ENCODE measurements at places on chromosomes 6 and 20.

GRCh38 chr20:62031462-62032092, 34.1 kb downstream of the TAF4 start:
- no peak for DNase-seq

DNA sequence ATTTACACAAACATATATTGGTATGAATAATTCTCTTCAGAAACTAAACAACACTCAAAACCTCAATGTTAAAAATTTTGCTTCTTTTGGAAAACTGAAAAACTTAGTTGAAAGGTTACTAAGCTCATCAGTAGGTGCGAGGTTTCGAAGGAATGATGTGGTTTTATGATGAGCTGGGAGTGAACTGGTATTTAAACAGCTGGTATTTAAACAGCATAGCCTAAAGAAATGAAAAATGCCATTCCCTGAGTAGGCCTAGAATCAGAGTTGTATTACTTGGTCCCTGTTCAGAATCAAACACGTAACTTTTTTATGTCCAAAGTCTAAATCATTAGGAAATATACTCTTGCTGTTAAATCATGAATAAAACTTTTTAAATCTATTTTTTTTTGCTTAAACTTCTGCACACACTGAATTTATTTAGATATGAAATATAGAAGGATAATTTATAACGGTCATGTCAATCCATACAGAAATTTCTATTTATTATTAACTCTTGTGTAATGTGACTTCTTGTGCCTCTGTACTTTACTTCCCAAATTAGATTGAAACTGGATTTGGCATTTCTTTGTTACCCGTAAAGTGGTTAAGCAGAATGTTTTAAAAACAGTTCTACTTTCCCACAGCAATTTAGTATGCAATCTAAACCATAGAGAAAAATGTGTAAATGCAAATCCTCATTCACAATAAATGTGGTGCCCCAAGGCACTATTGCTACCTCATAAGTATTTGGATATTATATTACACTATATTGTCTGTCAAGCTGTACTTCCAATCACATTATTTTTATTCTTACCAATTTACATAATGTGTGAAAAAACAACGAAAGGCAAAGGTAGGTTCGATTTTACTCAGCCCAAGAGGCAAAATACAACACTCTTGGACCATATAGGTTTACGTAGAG, 124.1 kb downstream of the HS3ST5 start:
- no peak for DNase-seq

- DNase-seq = no peak
Observed at GRCh38 chr6:50589751-50590470, 123.4 kb upstream of the TFAP2D start.

DNA sequence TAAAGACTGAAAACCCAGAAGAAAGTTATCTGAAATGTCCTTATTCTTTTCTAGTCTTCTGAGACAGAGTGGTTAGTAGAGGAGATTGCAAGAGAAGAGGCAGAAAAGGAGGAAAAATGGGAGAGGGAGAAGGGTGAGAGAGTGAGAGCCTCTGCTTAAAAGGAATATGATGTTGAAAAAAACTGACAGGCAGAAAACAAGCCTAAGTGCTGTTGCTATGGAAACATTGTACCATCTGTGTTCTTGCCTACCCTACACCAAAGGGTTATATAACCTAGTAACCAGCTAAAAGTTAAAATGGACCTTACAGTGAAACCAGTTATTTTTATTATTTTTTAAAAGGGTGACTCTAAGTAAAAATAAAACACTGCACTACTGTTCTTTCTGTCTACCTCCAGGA, 28.3 kb upstream of the SH3BGRL2 start:
- DNase-seq = peak; percentile 55

DNA sequence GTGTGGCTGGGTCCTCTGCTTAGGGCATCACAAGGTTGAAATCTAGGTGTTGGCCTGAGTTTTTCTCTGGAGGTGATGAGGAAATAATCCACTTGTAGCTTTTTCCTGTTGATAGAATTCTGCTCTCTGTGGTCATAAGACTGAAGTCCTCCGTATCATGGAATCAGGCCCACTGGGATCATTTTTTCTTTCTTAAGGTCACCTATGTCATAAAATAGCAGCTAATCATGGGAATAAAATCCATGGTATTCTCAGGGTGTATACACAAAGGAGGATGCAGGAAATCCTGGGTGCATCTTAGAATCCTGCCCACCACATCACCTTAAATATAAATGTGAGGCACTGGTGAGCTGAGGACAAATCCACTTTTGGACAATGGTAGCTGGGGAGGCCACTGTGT, 72.7 kb downstream of the PRDM1 start:
- DNase-seq = no peak

- DNase-seq = no peak
Observed at GRCh38 chr6:51617751-51618150, 469.7 kb downstream of the PKHD1 start.

- no peak for DNase-seq
Observed at GRCh38 chr6:8047541-8048292, 16.5 kb downstream of the BLOC1S5 start.

DNA sequence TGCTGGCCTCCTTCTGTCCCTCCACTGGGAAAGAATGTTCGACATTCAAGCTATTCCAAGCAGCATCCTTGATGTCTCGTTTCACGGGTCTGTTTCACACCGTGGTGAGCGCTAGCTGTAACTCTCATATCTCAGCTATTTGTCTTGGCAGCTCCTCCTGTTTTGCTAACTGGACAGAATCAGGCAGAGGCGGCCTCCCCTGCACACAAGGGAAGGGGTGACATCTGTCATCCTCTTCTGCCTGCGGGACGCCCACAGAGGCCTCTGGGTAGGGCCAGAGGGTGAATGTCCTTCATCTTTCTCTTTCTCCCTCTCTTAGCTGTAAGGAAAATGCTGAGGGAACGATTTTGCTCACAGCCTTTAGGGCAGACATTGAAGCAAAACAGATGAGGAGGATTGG, 232.8 kb upstream of the GMDS start:
- no peak for DNase-seq

DNA sequence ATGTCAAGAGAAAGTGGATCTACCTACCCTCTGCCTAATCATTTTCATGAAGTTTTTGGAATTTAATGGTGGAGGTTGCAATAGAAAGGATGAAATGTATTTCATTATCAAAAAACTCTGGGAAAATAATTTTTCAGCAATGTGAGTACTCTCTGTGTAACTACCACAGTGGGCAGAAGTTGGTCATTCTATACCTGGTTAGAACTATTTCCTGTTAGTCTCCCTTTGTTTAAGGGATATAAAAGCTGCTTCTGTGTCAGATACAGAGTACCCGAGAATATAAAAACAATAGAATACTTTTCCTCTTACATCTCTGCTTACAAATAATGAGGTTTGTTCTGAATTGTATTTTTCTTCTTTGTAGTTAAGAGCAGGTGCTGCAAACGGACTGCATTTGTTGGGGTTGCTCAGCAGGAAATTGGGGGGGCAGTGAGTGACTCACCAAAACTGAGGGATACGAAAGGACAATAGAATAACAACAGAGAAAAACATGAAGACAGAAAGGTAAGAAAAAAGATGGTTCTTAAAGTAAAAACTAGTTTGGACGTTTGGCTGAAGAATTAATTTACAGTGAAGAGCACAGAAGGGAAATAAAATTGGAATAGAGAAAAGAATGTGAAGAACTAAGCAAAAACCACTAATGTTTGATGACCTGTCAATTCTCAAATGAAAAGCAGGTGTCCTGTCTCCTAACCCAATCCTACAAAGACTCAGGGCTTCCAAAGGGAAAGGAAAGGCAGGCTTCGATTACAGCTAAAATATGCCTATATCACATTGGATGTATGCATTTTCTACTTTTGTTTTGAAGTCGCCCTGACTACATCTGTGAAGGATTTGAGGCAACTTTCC, 703.1 kb downstream of the RFPL4B start:
- no peak for DNase-seq

- DNase-seq = no peak
Observed at GRCh38 chr20:7790189-7790588, 150.1 kb downstream of the HAO1 start.

- DNase-seq = no peak
Observed at GRCh38 chr20:37202267-37202943, 23.1 kb upstream of the MROH8 start.

DNA sequence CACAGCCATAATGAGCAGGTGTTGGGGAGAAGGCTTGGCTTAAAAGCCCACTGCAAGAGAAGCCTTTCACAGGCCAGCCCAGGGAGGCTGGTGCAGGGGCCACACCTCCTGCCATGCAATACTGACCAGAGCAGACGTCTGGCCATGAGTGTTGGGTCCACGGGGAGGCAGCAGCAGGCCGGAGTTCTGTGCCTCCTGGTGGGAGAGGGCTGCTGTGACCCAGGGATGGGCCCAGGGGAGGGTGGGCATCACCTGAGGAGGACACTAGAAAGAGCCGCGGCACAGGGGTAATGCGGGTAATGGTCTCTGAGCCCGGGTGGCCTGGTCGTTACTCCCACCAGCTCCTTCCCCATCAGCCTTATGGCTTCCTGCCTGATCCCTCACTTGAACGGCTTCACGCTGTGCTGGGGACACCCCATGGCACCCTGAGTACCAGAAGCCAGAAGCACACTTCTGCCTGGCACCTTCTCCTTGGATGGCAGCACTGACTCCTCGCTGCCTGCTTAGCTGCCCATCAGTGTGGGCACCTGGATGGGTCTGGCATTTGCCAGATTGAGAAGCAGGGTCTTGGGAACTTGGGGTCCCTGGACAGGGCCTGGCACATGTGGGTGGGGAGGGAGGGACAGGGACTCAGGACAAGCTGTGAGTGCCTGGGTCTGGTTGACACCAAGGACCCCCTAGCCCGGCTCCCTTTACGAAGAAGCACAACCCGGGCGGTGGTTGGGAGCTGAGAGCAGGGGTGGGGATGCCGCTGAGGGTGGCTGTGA, 108.8 kb downstream of the ASXL1 start:
- DNase-seq = no peak

DNA sequence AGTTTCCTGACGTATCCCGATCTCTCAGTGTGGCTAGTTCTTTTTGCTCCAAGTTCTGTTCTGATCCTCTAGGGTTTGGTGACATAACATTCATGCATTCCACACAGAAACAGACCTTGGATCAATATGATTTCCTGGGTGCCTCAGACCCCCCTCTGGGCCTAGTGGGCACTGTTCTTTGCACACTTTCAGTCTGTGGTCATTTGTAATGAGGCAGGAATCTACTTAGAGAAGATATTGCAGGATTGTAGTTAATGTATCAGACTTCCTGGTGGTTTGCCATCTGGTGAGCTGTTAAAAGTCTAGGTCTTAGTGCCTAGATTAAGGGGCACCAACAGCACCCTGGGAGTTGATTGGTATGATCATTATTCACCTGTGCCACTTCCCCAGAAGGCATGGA, 7.5 kb downstream of the BEND6 start:
- DNase-seq = no peak

DNA sequence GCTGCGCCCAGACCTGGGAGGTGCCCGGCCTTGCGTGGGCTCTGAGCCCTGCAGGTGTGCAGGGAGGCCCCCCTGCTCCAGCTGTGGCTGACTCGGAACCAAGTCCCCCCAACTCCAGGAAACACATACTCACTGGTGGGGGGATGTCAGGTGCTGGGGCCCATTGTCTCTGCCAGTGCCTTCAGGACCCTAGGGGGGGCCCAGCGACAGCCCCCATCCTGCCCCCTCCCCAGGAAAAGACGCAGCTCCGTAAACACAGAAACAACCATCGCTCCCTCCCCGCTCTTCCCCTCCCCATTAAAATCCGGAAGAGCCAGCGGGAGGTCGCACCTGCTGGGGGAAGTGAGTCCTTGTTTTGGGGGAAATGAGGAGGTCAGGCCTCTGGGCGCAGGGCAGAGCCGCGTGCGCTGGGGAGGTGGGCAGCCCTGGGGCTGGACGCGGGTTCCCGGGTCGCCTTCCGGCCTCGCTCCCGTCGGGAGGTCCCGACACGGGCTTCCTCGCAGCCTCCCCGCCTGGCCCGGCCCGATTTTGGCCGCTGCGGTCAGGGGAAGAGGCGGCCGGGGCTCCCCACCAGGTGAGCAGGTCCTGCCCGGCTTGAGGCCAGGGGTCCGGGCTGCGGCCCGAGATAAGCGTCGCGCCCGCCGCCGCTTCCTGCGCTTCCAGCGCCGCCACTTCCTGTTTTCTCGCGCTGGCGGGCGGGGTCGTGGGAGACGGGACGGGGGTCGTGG, 6.2 kb downstream of the C20orf204 start:
- DNase-seq = no peak

DNA sequence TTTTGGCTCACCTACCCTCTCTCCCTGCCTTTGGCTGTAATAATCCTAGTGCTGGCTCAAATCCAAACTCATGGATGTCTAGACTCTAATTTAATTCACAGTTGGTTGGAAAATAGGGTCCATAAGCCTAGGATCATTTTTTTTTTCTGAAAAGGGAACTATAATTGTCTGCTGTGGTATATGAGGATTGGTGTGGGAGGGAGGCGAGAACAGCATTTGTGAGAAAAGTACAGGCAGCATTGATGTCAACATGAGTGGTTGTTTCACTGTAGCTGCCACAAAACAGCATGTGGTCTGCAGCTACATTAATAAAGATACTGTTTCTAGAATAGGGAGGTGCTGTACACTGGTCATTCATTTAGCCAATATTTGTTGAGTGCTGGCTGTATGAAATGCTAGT, 18.6 kb upstream of the POLR1H start:
- no peak for DNase-seq

- DNase-seq = no peak
Observed at GRCh38 chr20:38023181-38024001, 9.9 kb downstream of the TTI1 start.

- DNase-seq = no peak
Observed at GRCh38 chr6:91173651-91174050, 586.8 kb upstream of the MAP3K7 start.

GRCh38 chr20:54227241-54227640, 19.4 kb downstream of the PFDN4 start:
- no peak for DNase-seq

DNA sequence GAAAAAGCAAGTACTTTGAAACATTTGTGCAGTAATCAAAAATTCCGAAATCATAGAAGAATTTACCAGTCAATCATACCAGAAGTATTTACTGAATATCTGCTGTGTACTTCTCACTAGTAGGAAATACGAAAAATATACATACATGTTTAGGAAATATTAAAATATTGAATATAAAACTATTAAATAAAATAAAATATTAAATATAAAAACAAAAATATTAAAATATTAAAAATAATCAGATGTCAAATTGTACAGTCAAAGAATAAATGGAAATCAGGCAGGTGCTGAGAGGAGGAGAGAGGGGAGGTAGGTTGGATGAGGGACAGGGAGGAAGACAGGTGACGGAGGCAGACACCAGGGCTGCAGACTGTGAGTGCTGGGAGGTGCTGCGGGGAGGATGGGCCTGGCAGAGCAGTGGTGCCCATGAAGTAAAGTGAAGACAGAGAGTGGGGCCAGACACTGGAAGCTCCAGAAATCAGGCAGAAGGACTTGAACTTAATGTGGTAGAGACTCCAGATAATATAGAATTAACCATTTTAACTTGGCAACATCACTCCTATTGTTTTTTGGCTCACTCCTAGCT, 55.9 kb downstream of the PRKN start:
- no peak for DNase-seq

- no peak for DNase-seq
Observed at GRCh38 chr6:75012018-75012417, 193.8 kb downstream of the COL12A1 start.

- DNase-seq = no peak
Observed at GRCh38 chr6:22145823-22146677, 150.8 kb downstream of the PRL start.

Data from cerebellar nuclear complex (tissue), 1 donor.